Activated naive CD8-positive, alpha-beta T cell treated with anti-CD3 and anti-CD28 coated beads for 36 hours (primary cell): ENCODE measurements at places on chromosomes 3 and 15. TPM values are rescaled to one million over a fixed set of nuclear protein-coding genes. Genes with fewer than 3 reads are reported as not detected.

DNA sequence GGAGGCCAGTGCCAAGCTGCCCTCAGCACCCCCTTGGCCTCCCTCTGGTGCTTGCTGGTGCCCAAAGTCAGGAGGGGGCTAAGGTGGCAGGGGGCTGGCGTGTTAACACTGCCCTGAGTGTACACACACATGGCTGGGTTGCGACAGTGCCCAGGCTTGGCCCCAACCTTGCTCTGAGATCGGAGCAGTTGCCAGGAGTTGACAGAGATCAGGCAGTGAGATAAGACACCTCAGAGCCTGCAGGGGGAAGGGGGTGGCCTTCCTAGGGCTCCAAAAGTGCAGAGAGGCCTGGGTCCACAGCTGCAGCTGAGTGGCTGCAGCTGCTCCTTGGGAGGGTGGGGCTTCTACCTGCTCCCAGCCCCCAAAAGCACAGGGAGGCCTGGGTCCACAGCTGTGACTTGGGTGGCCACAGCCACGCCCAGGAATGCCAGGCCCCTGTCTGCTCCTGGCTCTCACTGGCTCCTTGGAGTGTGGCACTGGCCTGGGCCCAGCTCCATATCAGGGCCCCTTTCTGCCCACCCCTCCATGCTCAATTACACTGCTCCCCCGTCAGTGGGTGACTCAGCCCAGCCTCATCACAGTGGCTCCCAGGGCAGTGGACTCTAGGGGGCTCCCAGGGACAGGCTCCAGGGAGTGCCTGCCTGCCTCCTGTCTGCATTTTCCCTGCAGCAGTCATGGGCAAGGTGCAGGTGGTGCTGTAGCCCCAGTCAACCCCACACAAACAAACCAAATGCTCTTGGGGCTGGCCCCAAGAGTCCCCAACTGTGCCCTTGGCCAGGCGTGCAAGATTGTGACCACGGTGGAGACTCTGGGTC lies 56.4 kb upstream of the C15orf39 start:
- no peak for DNase-seq

SEMA3B gene
- 1.6 TPM for total RNA-seq

NSMCE3 gene
- total RNA-seq, result 8.6 TPM

PPM1L gene
- 2.0 TPM for total RNA-seq

MUC4 gene
- 0.08 TPM for total RNA-seq

CAMP gene
- not detected for total RNA-seq

- no peak for DNase-seq
These were observed 10.3 kb upstream of the MTMR10 start for GRCh38 chr15:31001702-31002101.

ACOX2 gene
- total RNA-seq, result not detected

GRCh38 chr3:106030627-106030963 lies 161.8 kb upstream of the CBLB start:
- no peak for DNase-seq

TMCO5A gene
- total RNA-seq, result not detected

- no peak for DNase-seq
These were observed 29.3 kb downstream of the BTD start for GRCh38 chr3:15630646-15631350.

MAP1A gene
- 0.68 TPM for total RNA-seq

- DNase-seq, result peak; percentile 14
These were observed 9.5 kb downstream of the RPSA start for GRCh38 chr3:39415983-39416382.

RTP1 gene
- not detected for total RNA-seq

DNA sequence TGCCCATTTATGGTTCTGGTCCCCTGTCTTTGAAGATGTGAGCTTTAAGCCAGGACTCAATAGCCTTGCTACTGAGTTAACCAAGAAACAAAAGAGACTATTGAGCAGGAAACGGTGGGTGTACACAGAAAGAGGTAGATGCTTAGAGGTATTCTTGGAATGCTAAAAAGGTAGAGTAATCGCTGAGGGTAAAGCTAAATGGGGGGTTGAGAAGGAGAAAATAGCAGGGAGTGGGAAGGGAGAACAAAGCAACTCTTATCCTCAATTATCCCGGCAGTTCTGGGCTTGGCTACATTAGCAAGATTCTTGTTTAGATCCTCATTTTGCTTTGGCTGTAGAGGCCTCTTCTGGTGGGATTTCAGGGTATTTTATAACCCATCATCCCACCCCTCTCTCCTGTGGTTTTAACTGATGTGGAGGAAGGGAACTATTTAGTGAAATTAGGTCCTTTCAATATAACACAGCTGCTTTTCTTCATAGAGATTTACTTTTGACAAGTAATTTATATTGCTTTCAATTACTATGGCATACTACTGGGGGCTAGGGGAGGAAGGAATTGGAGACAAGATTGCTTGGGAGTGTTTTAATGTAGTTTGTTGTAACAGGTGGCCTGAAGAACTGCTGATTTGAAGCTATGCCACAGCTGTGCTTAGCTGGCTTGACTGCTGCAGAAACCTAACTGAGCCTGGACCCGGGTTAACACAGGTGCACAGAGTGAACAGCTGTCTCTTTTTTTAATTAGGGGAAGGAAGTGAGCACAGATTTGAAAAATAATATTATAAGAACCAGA lies 234.3 kb upstream of the CCDC54 start:
- DNase-seq, result no peak

DNA sequence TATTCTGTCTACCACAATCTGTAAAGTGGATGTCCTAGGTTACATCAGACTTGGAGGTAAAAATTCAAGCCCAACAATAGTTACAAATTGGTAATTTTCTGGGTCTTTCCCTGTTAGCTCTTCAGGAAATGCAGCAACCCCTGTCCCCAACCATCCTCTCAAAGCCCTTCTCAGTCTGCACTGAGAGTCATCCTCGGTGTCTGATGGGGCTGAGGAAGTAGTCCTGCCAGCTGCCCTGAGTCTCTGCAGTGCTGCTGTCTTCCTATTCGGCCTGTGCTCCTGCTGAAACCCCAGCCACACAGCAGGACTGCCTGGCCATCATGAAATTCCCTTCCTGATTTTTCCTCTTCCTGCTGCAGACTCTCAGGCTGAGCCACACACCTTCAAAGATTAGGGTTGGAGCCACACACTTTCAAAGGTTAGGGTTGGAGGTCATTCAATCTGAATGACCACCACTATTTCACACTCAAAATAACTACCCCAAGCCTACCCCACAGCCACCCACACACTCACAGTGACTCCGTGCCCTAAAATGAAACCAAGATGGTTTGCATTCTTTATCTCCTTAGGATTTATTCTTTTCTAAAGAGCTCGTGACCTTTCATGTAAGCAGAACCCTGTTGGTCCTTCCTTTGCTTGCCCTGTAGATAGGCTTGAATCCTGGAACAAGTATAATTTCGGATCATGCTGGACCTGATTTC lies 17.6 kb downstream of the TRIM42 start:
- no peak for DNase-seq

GOLGA6L10 gene
- total RNA-seq, result 1.3 TPM

DNA sequence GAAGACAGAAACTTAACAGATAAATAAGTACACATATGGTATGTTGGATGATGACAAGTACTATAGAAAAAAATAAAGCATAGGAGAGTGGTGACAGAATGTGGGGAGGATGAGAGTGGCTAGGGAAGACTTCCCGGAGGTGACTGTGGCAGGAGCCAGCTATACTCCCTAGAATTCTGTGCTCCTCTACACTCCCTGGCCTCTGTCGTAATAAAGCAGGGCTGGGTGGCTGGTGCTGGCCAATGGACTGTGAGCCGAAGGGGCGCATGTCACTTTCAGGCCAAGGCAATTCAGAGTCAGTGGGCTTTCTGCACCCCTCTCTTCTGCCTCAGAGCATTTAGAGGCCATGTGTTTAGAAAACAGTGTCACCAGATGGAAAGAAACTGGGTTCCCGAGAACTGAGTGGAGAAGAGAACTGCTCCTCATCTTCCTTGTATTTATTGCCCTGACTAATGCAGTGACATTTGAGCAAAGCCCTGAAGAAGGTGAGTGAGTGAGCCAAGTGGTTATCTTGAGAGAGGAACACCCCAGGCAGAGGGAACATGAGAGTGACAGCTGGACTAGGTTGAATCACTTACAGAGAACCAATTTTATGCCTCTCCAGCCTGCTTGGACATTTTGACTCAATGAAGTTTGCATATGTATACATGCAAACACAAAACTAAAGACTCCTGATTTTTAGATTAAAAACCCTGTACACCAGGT lies 5.2 kb upstream of the VPS8 start:
- DNase-seq, result no peak

GRCh38 chr15:81843757-81844407 lies 201.9 kb downstream of the MEX3B start:
- no peak for DNase-seq

GRCh38 chr15:60691508-60692047 lies 212.6 kb upstream of the ICE2 start:
- DNase-seq, result no peak

DNA sequence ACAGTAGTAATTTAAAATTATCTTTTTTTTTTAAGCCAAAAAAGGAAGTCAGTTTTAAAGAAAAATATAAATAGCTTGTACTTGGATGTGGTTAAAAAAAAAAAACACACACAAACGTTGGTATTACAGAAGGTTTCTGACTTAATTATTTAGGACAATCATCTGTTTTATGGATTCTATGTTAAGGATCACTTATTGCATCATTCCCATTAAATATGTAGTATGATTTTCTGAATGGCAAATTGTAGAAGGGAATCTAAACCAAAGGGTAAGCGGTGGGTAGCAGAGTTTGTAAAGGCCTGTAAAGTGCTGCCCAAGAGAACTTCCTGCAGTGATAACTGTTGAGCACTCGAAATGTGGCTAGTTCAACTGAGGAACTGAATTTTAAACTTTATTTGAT lies 8.0 kb downstream of the SENP2 start:
- no peak for DNase-seq

GPR160 gene
- 9.6 TPM for total RNA-seq

- DNase-seq, result peak; percentile 68
These were observed 755 bp downstream of the PDE8A start for GRCh38 chr15:84982301-84982920.

PRR20G gene
- total RNA-seq, result not detected

- DNase-seq, result no peak
These were observed 37.0 kb downstream of the GMNC start for GRCh38 chr3:190825386-190826016.

DNA sequence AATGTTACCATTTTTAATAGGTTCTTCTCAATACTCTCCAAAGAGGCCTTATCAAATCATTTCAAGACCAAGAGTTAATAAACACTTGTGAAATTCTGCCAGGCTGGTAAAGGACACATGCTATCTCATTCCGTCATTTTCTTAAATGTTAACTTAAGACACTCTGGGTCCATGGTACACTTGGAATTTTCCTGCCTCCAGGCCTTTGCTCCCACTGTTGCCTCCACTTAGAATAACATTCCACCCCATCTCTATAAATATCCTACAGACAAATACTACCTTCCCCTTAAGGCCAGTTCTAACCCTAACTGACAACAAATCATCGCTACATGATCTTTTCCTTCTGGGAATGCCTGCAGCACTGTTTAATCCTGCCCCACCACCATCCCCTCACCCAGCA lies 24.1 kb downstream of the MAGI1 start:
- DNase-seq, result no peak

DNA sequence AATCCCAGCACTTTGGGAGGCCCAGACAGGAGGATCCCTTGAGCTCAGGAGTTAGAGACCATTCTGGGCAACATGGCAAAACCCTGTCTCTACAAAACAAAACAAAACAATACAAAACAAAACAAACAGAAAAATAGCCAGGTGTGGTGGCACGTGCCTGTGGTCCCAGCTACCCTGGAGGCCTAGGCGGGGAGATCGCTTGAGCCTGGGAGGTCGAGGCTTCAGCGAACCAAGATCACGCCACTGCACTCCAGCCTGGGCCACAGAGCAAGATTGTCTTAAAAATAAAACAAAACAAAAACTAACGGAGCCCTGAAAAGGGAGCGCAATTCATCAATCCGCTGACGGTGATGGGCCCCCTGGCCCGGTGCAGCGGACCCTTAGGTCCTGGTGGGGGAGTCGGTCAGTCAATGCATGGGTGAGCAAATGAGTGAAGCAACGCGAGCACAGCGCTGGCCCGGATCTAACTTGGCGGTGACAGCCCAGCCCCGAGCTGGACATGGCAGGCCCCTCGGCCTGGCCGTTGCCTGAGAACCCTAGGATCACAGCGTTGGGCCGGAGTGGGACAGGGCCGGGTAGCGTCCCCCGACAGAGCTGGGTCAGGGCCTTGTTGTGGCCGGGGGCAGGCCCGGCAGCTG lies 52.4 kb upstream of the BLM start:
- DNase-seq, result no peak

DNA sequence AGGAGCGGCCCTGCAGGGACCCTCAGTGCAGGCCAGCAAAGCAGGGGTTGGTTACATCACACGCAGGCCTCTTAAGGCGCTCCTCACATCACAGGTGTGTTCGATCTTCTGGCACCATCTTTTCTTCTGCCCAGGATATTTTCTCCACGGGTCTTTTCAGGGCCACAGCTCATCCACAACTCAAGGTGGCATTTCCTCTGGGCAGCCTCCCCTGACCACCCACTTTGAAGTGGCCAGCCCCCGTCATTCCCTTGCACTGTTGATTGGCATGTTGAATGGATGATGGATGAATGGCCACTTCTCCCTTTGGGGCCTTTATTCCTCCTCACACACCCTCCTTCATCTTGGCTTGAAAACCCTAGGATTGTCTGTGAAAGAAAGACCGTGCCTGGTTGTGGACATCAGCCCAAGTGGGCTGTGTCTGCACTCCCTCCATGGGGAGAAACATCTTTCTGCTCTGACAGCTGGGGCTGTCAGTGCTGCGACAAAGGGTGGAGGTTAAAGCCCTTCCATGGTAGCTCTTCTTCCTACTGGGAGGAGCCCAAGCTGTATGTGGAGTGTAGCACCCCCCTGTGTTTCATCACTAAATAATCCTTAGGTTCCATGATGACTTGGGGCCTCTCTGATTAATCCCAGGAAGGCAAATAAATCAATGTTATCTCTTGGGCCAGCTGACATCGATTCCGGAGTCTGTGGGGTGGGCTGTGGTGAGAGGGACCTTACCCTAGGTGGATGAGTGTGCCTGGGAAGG lies 102.5 kb downstream of the EPHB1 start:
- DNase-seq, result no peak

DNA sequence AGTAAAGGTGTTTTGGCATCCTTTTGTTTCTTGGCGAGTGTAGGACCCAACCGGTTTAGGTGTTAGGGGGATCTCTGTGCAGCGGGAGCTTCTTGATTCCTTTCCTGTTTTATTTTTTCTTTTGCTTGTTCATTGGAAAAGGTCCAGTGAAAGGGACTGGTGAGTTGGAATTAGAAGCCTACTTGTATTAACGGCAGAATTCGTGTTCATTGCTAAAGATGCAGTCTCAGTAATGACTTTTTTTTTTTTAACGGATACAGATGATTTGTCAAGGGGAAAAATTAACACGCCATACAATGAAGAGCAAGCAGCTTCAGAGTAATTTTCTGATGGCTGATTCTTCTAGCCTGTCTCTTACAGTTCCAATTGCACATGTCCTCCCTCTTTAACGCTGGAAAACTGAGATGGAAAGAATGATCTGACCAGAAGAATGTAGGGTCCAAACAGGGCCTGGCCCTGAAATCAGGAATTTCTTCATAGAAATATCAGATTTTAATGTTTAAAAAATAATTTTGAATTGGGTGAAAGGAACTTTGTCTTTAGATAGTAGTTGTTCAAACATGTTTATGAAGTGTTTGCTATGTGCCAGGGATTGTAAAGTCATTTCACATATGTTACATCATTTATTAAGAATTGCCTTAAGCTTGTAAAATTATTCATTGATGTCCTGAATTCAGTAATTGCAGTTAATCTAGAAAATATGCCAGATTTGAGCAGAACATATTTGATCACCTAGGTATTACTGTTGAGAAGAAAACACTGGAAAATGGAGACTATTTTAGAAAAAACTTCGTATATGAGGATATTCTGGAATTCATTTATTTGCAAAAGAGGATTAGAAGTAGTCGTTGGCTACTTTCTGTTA lies 1.4 kb downstream of the MAPK6 start:
- DNase-seq, result no peak

ZDHHC23 gene
- 2.6 TPM for total RNA-seq
